KBM-7 (cell line): ENCODE measurements at places on chromosomes 13 and 19.

GRCh38 chr19:21023901-21024300 lies 3.4 kb downstream of the ZNF430 start:
- DNase-seq, result no peak

DNA sequence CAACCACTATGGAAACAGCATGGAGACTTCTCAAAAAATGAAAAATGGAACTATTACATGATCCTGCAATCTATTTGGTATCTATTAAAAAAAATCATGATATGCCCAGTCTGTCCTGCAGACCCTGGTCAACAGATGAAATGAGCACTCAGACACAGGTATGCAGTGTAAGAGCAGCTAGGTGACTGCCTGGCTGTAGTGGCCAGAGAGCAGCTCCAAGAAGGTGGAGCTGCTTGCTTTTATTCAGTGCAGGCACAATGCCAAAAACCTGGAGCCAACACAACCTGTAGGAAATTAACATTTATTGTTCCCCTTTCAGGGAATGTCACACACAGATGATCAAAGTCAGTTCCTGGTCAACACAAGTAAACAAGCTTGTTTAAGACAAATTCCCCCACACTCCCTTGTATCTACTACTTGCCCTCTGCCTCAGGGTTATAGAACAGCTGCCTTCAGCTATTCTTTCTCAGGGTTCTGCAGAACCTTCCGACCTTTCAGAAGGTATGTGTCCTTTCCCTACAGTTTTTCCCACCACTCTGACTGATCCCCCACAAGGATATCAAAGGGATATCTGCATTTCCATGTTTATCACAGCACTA lies 933.7 kb upstream of the SLITRK5 start:
- DNase-seq, result no peak

DNA sequence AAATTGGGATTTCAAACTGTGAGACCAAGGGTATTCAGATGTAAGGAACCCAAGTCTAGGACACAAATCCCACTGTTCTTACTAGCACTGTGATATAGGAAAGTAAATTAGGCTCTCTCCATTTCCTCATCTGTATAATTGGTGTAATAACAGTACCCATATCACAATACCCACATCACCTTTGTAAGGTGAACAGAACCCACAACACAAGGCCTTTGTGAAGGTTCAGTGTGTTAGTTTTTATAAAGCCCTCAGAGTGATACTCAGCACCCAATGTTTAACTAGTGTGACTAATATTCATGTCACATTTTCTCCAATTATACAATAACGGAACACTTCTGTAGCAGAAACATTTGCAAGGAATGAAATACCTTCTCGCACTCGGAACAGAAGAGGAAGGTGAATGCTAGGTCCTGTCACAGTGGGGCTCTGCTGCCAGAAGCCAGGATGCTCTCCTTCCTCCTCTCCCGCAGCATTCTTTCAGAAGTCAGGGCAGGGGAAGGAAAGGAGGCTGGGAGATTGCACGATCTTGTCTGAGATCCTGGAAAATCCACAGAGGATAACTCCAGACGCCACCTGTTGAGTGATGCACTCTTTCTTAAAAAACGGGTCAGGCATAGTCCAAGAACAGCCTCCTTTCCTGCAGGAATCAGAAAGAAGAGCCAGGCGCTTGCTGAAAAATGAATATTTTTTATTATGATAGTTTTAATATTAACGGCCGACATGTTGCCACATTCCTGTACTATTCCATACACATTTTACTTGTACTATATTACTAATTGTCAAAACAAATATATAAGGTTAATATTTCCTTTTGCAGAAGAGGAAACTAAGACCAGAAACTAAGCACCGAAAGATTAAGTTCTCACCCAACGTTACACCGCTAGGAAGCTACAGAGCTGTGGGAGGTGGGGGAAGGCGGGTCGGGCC lies 762 bp downstream of the ZNF45 start:
- peak; percentile 22 for DNase-seq

DNA sequence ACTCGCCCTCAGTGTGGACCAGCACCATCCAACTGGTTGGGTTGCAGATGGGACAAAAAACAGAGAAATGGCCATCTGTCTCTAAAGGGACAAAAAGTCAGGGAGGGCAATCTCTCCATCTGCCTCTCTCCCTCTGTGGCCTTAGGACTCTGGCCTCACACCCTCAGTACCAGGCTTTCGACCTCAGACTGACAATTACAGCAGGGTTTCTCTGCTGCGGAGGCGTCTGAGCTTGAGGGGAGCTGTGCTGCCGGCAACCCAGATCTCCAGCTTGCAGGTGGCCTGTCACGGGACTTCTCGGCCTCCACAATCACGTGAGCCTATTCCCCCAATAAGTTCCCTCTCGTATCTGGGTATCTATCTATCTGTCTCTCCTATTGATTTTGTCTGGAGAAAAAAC lies 27.7 kb downstream of the MLLT1 start:
- no peak for DNase-seq

- no peak for DNase-seq
Measured at GRCh38 chr13:45102136-45102507, 18.2 kb upstream of the GTF2F2 start.

DNA sequence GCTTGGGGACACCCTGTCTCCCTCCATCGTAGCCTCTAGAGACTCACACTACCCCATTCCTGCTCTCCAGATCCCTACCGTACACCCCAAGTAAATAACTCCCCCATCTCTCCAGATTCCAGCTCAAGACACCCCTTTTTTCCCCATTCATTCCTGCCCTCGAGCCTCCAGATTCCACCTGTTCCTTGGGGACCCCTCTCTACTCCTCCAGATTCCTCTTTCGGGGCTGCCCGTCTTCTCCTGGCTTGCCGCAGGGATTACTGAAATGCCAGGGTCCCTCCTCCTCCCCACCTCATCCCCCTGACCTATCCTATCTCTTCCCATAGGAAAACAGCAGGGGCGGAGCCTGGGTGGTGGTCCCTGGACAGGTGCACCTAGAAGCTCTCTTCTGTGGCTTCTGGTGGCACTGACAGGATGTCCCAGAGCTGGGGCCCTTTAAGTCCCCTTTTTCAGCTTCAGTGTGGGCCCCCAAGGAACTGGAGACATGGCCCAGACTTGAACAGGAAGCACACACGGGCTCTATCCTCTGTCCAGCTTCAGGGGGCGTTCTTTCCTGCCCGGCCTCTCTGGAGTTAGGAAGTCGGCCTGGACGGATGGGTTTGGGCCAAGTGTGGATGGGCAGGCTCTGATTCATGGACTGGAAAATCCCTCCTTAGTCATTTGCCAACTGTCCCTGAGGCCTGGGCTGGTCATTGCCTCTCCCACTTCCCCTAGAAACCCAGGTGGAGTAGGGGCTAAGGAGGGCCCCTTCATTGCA lies 1.2 kb downstream of the ZSWIM4 start:
- DNase-seq, result no peak
